ENCODE measurements at places on chromosomes 16 and 17.

DNA sequence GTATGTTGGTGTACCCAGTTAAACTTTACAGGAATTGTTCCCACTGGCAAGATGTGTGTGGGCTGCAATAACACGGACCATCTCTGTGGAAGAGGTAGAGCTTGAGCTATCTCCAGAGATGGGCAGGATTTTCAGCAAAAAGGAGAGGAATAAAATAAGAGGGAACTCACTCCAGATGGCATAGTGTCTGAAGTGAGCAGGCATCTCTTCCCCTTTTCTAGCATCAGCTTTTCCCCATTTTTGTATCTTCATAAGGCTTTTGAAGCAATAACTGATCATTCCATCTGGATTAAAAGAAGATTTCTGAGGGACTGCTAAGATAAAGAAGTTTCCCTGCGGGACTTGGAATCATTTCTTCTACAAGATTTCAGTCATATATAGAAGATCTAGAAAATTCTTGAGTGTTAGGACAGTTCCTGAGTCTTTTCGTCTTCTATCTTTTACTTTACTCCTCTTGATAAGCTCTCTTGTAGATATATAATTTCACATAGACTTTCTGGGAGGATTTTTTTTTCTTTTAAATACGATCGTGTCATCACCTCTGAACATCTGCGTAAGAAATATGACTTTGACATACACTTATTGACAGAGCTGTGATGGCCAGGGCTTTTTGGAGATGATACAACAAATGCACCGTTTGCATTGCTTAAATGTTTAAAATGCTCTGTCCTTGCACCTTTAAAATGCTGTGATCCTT is 2.1 kb downstream of the CPD start:
- no peak for DNase-seq

- DNase-seq = no peak
Observed at GRCh38 chr17:43324205-43324893, 74.4 kb upstream of the ARL4D start.

- no peak for DNase-seq
Observed at GRCh38 chr16:84271866-84272265, 22.8 kb upstream of the WFDC1 start.

GRCh38 chr17:49443862-49444261 is 29.2 kb upstream of the PHB1 start:
- no peak for DNase-seq

- no peak for DNase-seq
Observed at GRCh38 chr16:76784530-76784929, 406.5 kb upstream of the MON1B start.

DNA sequence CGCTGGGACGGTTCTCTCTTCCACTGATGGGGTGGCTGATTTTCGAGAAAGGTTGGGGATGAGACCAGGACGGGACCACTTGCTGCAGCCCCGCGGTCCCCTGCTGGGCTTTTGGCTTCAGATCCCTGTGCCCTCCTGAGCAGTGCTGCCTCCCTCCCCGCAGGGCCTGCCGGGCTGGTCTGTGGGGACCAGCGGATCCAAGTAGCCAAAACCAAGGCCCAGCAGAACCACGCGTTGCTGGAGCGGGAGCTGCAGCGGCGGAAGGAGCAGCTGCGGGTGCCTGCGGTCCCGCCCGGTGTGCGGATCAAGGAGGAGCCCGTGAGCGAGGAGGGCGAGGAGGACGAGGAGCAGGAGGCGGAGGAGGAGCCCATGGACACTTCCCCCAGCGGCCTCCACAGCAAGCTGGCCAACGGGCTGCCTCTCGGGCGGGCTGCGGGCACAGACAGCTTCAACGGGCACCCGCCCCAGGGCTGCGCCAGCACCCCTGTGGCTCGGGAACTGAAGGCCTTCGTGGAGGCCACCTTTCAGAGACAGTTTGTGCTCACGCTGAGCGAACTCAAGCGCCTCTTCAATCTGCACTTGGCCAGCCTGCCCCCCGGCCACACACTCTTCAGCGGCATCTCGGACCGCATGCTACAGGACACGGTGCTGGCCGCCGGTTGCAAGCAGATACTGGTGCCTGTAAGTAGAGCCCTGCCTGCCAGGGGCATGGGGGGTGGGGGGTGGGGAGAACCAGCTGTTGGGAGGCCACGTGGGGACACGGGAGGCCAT is 28.6 kb downstream of the POLR3E start:
- DNase-seq = no peak

- DNase-seq = no peak
Observed at GRCh38 chr16:68215302-68215701, 20.6 kb downstream of the ESRP2 start.

GRCh38 chr16:1181404-1182315 is 28.8 kb downstream of the CACNA1H start:
- DNase-seq = no peak

DNA sequence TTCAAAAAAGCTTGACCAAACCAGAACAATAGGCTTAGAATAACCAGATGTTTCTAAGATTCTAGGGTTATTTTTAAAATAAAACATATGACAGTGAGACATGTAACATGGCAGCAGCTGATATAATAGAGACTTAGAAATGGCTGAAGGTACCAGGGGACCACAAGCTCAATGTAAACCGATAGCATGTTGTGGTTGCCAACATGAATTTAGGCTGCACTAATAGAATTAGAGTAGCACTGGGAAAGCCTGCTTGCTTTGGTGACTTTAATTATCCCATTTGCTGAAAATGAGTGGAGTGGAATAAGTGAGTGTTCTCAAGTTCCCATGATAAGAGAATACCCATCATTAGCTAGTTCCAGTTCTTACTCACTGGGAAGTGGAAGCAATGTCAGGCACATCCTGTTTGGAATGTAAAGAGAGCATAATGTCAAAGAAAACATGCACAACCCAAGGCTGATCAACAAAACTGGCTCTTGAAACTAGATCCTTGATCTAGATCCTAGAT is 621.2 kb upstream of the CDH5 start:
- DNase-seq = no peak

DNA sequence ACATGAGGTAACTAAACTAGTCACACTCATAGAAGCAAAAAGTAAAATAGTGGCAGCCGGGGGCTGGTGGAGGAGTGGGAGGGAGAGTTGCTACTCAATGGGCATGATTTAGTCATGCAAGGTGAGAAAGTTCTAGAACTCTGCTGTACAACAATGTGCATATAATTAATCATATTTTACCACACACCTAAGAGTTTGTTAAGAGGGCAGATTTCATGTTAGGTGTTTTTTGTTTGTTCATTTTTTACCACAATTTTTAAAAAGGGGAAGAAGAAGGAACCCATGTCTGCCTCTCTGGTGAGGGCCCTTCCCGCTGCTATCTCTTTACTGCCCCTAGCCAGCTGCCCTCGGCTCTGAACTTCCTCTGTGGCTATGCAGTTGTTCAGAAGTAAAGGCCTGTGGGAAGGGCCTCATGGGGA is 11.2 kb downstream of the CD300LB start:
- no peak for DNase-seq

GRCh38 chr17:40545660-40546059 is 19.6 kb downstream of the CCR7 start:
- DNase-seq = no peak

DNA sequence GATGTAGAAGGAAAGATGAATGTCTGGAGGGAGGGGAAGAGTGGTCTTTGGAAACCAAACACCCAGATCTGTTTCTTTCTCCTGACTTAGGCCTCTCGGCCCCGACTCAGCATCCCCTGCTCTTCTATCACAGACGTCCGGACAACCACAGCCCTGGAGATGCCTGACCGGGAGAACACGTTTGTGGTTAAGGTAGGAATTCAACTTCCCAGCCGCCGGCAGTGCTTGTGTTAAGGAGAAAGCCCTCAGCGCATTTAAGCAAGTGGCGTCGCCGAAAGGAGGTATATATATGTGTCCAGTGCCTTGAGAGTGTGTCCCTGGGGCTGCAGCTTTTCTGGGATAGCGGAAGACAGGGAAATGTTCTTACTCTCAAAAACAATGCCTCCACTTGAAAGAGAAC is 3.6 kb downstream of the SH2B1 start:
- no peak for DNase-seq

- no peak for DNase-seq
Observed at GRCh38 chr16:63623551-63624039, 1498.3 kb downstream of the CDH11 start.

GRCh38 chr16:48064971-48065370 is 90.8 kb downstream of the ABCC12 start:
- DNase-seq = peak; percentile 44

GRCh38 chr17:57918017-57918895 is 37.0 kb downstream of the CUEDC1 start:
- DNase-seq = no peak

- no peak for DNase-seq
Observed at GRCh38 chr17:885971-886571, 93.5 kb downstream of the NXN start.

Measured in HCEC 1CT (cell line).